Memory B cell (primary cell): ENCODE measurements at places on chromosomes 12 and 14.

- no peak overlapping the region for H3K4me3 ChIP-seq
- no peaks in the 10 kb centered on the region for H3K4me1 ChIP-seq
- no peak overlapping the region for H3K27ac ChIP-seq
- no peak for DNase-seq
- H3K36me3 ChIP-seq, result no peaks in the 10 kb centered on the region
These were observed 174.9 kb downstream of the LRRK2 start for GRCh38 chr12:40399656-40400055.

DNA sequence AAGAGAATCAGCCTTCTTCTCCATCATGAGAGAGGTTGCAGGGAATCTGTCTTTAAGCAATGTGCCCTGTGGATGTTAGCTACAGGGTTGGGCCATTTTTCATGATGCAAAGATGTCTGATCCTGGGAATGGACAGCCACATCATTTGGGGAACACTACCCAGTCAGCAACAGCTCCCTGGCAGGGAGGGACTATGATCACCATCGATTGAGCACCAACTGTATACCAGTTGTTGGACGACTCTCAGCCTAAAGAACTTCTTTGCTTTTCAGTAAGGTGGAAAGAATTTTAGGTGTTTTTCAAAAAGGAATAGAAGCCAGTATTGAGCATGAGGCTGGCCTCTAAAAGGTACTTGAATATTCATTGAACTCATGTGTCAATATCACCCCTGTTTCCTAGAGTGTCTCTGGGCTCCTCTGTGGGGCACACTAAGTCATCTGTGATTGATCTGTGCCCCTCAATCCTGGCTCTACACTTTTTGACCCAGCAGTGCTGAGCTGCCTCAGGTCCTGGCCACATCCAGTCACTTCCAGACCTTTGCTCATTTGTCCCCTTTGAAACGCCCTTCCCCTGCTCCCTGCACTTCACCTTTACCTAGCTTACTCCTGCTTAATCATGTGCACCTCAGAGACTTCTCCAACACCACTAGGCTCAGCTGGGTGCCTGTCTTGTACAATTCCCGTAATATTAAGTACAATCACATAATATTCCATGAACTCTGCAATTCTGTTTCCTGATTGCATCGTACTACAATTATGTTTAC lies 2.2 kb upstream of the CLMN start:
- H3K27me3 ChIP-seq, result no peaks in the 10 kb centered on the region
- H3K4me1 ChIP-seq, result peaks cover 28% of the 10 kb centered on the region
- no peaks in the 10 kb centered on the region for H3K36me3 ChIP-seq
- no peak overlapping the region for H3K27ac ChIP-seq

GRCh38 chr12:100919116-100919515 lies 124.5 kb downstream of the ANO4 start:
- no peaks in the 10 kb centered on the region for H3K4me1 ChIP-seq
- H3K27ac ChIP-seq, result no peak overlapping the region
- no peaks in the 10 kb centered on the region for H3K36me3 ChIP-seq
- H3K4me3 ChIP-seq, result no peak overlapping the region
- peaks cover 1% of the 10 kb centered on the region for H3K27me3 ChIP-seq

DNA sequence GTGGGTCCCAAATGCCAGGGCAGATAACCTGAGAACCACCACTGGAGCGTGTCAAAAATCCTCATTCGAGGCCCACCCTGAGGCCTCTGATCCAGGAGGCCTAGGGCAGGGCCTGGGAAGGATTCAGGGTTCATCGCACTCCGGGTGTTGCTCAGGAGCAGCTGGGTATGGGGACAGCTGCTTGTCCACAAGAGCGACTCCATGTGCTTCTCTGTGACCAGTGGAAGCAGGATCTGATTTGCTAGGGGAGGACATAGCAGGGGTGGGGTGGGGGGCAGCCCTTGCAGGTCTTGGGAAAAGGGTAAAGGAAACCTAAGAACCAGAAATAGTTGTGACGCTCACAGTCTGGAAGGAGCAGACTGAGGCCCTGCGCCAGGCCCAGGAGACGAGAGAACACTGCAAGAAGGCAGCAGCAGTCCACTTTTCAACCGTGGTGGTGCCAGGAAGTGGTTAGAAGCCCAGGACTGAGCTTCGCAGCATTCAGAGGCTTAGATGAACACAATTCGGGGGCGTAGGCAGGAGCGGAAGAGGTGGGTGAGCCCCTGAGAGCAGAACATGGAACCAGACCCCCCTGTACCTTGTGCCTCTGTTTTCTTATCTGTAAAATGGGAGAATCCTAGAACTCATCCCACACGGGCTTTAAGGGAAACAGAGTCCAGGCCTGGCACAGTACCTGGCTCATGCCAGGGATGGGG lies 33.7 kb downstream of the ITPK1 start:
- H3K27ac ChIP-seq, result peak overlapping the region; percentile 92
- peaks cover 5% of the 10 kb centered on the region for H3K36me3 ChIP-seq
- H3K4me1 ChIP-seq, result peaks cover 49% of the 10 kb centered on the region
- H3K4me3 ChIP-seq, result no peak overlapping the region

GRCh38 chr12:56213878-56214277 lies 7.8 kb downstream of the RNF41 start:
- H3K4me1 ChIP-seq, result peaks cover 10% of the 10 kb centered on the region
- DNase-seq, result no peak
- H3K27ac ChIP-seq, result peak overlapping the region; percentile 45
- no peak overlapping the region for H3K4me3 ChIP-seq

- H3K4me1 ChIP-seq, result peaks cover 6% of the 10 kb centered on the region
- no peaks in the 10 kb centered on the region for H3K27me3 ChIP-seq
- DNase-seq, result no peak
- H3K27ac ChIP-seq, result no peak overlapping the region
These were observed 4.7 kb downstream of the FGD6 start for GRCh38 chr12:95212586-95212985.

GRCh38 chr12:6285532-6286306 lies 24.8 kb upstream of the PLEKHG6 start:
- peaks cover 7% of the 10 kb centered on the region for H3K4me1 ChIP-seq
- no peak overlapping the region for H3K4me3 ChIP-seq
- H3K36me3 ChIP-seq, result no peaks in the 10 kb centered on the region
- no peak for DNase-seq
- H3K27me3 ChIP-seq, result peaks cover 25% of the 10 kb centered on the region

DNA sequence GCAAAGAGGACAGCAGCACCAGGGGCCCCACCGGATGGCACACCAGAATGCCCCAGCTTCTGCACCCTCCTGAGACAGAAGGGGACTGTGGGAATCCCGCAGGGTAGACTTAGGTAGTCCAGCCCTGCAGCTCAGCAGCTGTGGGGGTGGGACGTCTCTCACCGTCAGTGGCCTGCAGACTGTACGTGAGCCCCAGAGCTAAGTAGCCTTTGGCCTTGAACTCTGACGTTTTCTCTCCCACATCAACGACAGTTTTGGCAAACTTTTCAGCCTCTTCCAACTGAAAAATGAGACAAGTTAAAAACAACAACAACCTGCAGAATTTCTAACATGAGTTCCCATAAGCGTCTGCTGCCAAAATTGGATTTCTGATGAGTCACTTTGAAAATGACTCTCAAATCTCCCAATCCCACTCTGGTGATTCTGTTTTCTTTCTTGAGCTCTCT lies 161.4 kb downstream of the TTC7B start:
- no peak for DNase-seq
- no peaks in the 10 kb centered on the region for H3K36me3 ChIP-seq
- no peak overlapping the region for H3K4me3 ChIP-seq

GRCh38 chr12:125586441-125586840 lies 521.2 kb downstream of the AACS start:
- H3K36me3 ChIP-seq, result no peaks in the 10 kb centered on the region
- no peaks in the 10 kb centered on the region for H3K4me1 ChIP-seq
- no peak overlapping the region for H3K4me3 ChIP-seq

GRCh38 chr14:90816681-90817436 lies 629 bp upstream of the TTC7B start:
- no peak overlapping the region for H3K27ac ChIP-seq
- H3K4me1 ChIP-seq, result peaks cover 4% of the 10 kb centered on the region
- H3K36me3 ChIP-seq, result no peaks in the 10 kb centered on the region
- H3K4me3 ChIP-seq, result peak overlapping the region; percentile 67

DNA sequence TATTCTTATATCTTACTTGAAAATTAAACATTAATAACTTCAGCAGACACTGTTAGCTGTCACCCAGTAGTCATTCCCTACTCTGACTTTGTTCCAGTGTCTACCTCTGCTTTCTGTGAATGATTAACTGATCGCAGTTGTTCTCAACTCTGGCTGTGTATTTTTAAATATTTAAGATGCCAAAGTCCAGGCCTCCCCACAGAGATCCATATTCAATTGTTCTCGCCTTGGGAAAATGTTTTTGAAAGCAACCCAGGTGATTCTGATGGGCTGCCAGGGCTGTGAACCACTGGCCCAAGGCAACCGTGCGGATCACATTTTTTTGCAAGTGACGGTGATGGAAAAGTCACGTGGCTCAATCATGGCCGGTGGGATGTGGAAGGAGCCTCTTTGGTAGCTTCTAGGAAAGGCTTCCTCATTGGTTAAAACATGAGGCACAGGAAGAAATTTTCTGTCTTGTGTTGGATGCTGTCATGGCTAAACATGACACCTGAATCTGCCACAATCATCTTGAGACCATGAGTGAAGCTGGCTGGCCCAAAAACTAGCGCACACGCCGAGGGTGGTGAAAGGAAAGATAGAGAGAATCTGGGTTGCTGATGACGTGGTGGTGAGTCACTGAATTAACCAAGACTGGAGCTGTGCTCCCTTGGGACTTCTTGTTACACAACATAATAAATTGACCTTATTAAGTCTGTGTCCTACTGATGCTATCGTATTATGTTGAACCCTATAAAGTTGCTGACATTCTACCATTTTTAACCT lies 37.2 kb downstream of the RDH12 start:
- H3K4me1 ChIP-seq, result no peaks in the 10 kb centered on the region
- H3K4me3 ChIP-seq, result no peak overlapping the region
- H3K27ac ChIP-seq, result no peak overlapping the region

DNA sequence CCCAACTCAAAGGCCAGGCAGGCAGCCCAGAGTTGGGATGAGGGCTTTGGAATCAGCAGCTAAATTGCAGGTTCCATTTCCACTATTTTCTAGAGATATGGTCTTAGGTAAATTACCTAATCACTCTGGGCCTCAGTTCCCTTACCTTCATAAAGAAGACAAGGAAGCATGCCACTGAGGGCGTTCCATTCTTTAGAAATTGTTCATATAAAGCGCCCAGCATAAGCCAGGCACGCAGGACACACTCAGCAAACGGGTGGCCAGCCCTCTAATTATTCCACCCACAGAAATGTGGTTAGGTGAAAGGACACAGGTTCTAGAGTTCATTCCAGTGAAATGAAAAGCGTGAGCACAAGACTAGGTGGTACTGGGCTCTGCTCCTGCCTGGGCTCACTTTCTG lies 87.9 kb upstream of the BCL11B start:
- no peaks in the 10 kb centered on the region for H3K36me3 ChIP-seq
- H3K27me3 ChIP-seq, result peaks cover 5% of the 10 kb centered on the region
- H3K4me1 ChIP-seq, result peaks cover 2% of the 10 kb centered on the region
- DNase-seq, result no peak
- H3K4me3 ChIP-seq, result no peak overlapping the region

- H3K27ac ChIP-seq, result no peak overlapping the region
- H3K27me3 ChIP-seq, result peaks cover 3% of the 10 kb centered on the region
- no peak for DNase-seq
- no peaks in the 10 kb centered on the region for H3K4me1 ChIP-seq
These were observed 53.0 kb upstream of the FZD10 start for GRCh38 chr12:130109062-130109945.
